ENCODE measurements at places on chromosomes 4 and X.

GRCh38 chr4:24774452-24774851, 20.9 kb upstream of the SOD3 start:
- DNase-seq, result no peak

DNA sequence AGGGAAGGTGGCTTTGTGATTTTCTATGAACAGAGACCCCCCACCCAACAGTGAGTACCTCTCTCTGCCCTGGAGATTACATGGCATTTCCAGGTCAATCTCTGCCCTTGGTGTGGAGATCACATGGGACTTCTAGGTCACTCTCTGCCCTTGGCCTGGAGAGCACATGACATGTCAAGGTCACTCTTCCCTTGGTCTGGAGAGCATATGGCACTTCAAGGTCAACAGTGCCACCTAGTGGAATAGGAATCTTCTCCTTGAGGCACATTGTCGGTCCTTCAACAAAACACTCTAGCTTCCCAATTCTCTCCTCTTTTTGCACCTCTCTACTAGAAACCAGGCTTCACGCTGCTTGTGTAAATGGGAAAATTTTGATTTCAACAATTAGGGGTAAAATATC, 66.2 kb upstream of the TACR3 start:
- DNase-seq, result no peak

DNA sequence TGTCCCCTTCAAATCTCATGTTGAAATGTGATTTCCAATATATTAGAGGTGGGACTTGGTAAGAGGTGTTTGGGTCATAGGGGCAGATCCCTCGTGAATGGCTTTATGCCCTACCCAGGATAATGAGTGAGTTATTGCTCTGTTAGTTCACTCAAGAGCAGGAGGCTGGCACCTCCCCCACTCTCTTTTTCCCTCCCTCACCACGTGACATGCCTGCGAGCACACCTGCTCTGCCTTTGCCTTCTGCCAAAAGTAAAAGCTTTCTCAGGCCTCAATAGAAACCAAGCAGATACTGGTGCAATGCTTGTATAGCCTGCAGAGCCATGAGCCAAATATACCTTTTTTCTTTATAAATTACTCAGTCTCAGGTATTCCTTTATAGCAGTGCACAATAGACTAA, 286.3 kb upstream of the UGT8 start:
- DNase-seq, result no peak

- no peak for DNase-seq
Observed at GRCh38 chrX:23656684-23657083, 10.6 kb upstream of the PRDX4 start.

- no peak for DNase-seq
Observed at GRCh38 chr4:11548597-11549082, 119.9 kb upstream of the HS3ST1 start.

DNA sequence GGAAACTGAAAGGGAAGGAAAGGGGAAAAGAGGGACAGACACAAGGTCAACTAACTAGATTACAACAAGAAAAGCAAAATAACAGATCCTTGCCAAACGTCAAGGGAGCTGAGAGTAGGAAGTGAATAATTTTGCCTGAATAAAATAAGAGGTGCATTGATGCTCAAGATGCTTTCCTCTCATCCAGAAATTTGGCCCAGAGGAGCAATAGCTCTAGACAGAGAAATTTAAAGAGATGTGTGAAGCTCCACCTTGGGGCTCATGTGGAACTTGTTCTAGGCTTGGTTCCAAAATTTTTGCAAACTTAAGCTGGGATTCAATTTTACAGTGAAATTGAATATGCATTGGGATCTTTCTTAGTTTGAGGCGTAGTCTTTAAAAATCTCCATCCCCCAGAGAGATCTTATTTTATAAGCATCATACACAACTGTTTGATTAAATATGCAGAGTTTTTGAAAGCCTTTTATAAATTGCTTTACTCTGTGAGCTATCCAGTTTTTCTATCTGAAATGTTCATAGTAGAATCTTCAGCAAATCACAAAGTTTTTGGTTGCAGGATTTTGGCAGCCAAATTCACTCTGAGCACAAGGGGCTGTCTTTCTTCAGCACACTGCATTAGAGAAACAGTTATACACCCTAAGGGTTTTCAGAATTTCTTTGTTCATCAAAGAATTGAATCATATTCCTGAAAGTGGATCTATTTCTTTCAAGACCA, 1159.5 kb downstream of the ADGRL3 start:
- DNase-seq, result no peak

- DNase-seq, result no peak
Observed at GRCh38 chr4:183391204-183391603, 53.2 kb upstream of the CDKN2AIP start.

DNA sequence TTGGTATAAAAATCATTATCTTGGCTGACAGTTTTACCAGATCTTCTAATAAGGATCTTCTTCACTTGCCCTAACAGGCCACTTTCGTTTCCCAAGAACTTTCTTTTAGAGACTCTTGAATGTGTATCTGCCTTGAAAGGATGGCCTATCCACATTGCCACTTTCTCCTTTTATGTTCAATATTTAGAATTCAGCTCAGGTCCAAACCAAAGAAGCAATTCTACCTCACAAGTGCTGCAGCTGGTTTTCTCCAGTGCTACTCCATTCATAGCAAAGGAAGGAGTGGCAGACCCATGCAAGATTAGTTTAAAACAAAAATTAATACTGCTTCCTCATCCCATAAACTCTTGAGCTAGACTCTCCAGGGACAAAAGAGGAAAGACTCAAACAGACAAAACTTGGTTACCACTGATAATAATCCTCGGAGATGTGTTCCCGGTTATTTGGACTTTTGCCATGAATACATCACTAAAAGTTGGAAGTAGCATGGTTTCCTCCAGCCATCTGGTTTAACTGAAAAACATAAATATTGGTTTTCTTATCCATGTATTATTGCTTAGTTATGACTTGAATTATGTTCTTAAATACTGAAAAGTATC, 401.8 kb downstream of the PABPC4L start:
- DNase-seq, result no peak

DNA sequence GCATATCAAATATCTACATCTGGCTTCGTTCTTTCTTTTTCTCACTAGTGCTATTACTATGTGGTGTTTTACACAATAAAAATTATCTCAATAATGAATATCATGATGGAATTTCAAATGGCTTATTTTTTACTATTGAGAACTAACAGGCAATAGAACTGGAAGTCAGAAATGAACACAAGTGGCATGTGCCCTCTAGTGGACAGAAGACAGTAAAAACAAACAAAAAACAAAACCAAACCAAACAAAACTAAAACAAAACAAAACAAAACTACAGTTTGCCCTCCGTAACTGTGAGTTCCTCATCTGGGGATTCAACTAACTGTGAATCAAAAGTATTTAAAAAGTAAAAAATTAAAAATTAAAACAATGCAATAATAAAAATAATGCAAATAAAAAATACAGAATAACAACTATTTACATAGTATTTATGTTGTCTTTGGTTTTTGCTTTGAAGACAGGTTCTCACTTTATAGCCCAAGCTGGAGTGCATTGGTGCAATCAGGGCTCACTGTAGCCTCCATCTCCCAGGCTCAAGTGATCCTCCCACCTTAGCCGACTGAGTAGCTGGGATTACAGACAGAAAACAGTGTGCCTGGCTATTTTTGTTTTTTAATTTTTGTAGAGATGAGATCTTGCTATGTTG, 195.6 kb upstream of the TACR3 start:
- DNase-seq, result no peak

GRCh38 chr4:71974681-71975080, 57.1 kb upstream of the NPFFR2 start:
- no peak for DNase-seq

DNA sequence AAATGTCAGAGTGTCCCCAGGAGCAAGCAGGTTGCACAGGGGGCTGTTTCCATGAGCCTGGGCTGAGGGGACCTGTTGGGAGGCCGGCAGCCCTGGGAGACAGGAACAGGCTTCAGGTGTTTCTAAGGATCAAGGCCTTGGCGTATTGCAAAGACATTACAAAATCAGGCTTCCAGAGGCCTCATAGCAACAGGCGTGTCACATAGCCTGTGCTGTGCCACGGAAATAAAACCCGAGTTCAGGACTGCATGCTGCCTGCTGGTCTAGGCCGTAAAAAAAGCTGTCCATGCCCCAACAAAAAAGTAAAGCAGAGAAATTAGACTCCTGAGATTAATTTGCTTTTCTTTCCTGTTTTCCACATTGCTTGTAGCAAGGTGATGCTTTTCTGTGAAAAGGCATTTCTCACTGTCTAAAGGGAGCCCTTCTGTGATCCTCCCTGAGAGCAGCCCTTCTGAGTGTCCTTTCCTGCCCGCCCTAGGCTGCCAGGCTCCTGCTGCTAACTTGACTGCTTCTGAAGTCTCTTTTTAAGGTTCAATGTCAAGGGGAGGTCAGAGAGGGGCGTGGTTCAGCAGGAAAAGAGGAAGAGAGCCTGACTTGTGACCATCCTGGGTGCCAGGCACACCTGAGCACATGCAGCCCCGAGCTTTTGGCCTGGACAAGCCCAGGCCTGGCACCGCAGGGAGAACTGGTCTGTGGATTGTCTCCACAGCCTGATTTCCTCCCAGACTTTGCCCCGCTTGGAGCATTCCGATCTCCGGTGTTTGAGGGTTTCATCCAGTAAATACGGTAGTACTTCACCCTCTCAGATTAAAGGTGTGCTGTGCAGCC, 21.3 kb downstream of the SHROOM2 start:
- DNase-seq, result no peak

GRCh38 chr4:93103042-93103441, 725.5 kb upstream of the ATOH1 start:
- no peak for DNase-seq

- DNase-seq, result no peak
Observed at GRCh38 chr4:133585323-133585722, 436.2 kb downstream of the PCDH10 start.

DNA sequence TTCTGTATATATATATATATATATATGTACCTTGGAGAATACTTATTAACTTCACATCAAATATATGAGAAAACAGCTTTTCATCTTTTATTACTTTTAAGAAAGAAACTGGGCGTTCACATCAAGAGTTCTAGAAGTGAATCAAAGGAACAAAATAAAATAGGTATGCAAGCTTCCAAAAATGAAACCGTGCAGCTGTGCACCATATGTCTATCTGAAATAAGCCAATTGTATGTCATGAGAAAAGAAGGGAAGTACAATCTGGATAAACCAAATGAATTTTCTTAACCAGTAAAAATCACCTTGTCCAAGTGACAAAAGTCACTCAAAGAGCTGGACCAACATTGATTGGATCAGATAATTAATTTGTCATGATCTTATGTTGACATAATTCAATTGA, 405.4 kb upstream of the TECRL start:
- DNase-seq, result no peak

DNA sequence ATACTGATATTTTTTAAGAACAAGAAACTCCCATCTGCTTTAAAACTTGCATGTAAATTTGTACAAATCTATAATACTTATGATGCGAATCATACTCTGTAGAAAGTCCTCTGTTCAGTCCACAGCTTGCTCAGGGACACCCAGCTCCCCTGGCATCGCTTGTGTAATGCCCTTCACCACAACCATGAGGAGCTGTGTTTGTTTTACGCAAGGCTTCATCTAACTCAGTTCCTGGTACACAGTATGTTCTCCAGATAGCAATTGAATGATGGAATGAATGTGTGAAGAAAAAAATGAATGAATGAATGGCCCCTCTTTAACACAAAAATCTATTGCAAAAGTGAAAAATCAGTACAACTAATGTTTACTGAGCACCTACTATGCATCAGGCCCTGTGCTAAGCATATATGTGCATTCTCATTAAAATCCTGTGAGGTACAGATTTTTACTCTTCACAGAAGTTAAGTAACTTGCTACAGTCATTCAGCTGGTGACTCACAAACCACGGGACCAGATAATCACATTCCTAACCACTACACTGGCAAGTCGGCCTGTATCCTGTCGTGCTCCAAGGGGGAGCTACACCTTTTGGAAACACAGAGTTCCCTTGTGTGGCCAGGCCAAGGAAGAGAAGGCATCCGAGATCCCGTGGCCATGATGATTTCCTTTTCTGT, 58.7 kb upstream of the KDR start:
- DNase-seq, result no peak

- no peak for DNase-seq
Observed at GRCh38 chr4:24144381-24144780, 254.5 kb upstream of the PPARGC1A start.

DNA sequence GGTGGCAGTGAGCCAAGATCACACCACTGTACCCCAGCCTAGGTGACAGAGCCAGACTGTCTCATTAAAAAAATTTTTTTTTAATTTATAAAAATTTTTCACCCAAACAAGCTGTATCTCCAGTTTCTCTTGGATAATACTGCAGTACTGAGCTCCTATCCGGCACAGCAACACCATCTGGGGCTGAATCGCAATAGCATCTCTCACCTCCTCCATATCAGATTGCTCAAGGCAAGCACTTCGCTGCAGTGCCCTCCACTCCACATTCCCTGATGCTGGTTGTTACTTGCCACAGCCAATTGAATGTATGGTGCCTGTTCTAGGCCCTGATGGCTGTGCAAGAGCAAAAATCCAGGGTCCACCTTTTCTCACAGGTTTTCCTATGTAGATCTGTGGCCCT, 69.3 kb upstream of the FAM241A start:
- no peak for DNase-seq

- DNase-seq, result no peak
Observed at GRCh38 chr4:5964030-5964429, 54.2 kb downstream of the C4orf50 start.

GRCh38 chr4:119728692-119729593, 100.3 kb upstream of the PDE5A start:
- DNase-seq, result no peak

DNA sequence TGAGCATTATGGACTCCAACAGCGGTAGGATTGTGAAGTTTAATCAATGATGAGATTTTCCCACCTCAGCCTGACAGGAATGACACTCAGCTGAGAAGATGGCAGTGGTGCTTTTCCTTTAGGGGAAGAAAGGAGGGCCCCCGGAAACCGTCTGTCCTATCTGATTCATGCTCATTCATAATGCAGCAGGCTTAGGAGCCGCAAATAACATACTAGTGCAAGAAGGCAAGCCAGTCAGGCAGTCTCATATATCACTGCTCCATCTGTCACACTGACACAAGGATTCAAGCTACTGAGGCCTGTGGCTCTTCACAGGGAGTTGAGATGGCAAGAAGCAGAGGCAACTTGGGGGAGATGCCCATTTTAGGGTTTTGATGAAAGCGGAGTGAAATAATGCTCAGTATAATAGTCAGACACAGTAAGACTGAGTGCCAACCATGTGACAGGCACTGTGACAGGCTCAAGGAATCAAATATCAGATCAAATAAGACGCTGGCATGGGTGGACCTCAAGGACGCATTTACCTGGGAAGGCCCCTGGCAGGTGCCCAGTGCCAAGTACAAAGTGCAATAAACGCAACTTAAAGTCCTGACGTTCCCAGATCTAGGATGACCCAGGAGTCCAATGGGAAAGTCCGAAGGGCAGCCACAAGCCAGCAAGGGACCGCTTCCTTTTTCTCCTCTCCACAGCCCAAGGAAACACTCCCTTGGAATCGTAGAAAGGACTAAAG, 63.4 kb downstream of the FHDC1 start:
- no peak for DNase-seq

DNA sequence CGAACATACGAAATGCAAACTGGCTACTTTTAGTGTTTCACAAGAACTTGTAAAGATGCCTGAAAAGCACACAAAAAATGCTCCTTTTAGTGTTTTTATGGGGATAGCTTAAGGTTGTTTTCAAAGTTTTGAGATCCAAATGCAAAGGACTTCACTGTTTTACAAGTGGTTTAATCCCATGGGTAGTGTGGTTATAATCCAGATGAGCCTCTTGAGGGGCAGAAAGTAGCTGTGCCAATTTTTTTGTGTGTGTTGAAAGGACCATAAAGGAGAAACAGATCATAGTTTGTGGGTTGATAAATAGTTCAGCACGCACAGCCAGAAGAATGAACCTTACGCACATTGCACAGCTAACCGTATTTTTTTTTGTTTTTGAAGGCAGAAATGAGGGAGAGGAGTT, 126.9 kb upstream of the GIMD1 start:
- DNase-seq, result no peak

Data from stimulated activated CD8-positive, alpha-beta memory T cell treated with anti-CD3 and anti-CD28 coated beads, Interleukin-4, amount 100 ng/mL, for 1 hour (primary cell).